Suprapubic skin (tissue), 4 donors: ENCODE measurements at places on chromosomes 12 and 14. TPM values are rescaled to one million over a fixed set of nuclear protein-coding genes. Genes with fewer than 3 reads are reported as not detected.
A peak's percentile ranks its signal among the peaks of the same experiment; 100 is the strongest.

Gene C12orf50
- not detected for total RNA-seq

Gene WDR20
- total RNA-seq = 33.0 TPM

DNA sequence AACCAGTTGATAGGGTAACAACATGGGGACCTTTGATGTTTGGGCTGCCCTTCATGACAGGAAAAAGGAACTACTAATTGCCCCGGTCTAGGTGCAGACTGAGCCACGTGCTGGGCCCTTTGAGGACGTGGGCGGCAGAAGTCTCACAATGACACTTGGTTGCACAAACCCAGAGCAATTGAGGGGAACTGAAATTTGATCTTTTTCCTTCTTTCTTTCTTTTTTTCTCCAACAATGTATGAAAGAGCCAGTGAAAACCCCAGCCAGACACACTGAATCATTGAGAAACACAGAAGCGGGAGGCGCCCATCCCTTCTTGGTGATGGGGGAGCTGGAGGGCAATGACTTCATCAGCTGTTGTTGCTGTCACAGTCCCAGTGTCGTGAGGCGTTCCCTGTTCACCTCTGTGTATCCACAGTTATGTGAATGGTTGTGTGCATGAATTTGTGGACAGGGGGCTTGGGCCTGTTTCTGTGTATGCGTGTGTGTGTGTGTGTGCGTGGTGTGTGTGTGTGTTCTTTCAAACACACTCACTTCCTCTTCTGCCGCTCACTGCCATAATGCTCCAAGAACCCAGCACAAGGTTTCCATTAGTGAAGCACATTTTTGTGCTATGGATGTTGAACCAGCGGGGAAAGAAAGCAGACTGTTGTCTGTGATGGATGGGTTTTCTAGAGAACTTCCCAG lies 137.5 kb upstream of the CCND2 start:
- DNase-seq = peak; percentile 67

DNA sequence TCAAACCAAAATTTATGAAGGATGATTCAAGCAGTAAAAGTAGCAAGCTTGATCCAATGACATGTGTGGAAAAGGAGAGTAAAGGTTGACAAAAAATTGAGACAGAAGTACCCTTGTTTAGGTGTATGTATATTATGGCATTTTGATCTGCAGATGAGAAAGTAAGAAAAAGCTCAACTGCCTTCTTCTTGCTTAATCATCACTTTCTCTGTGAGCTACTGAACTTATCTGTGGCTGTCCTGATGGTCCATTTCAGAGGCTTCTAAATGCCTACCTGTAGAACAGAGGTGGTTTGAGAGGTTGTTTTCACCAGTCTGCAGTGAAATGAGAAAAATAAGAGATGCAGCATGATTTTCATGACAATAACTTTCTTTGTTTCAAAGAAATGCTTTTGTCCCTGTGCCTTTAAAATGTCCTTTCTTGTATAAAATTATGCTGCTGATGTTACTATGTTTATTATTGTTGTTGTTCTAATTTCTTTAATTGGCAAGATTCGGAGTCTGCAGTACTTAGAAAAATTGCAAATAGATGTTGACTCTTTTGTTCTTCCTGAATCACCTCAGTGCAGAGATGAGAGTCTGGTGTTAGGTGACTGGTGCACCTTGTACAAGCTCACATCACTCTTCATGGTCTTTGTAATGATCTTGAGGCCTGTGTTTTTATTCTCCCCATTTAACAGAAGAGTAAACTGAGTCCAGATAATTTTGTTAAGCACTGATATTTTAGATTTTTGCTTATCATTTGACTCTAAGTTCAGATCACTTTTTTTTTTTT lies 821.9 kb downstream of the VRK1 start:
- DNase-seq = no peak

- DNase-seq = no peak
Measured at GRCh38 chr12:42588524-42589464, 752 bp downstream of the PRICKLE1 start.

GRCh38 chr12:47124451-47124850 lies 44.7 kb upstream of the AMIGO2 start:
- no peak for DNase-seq

DNA sequence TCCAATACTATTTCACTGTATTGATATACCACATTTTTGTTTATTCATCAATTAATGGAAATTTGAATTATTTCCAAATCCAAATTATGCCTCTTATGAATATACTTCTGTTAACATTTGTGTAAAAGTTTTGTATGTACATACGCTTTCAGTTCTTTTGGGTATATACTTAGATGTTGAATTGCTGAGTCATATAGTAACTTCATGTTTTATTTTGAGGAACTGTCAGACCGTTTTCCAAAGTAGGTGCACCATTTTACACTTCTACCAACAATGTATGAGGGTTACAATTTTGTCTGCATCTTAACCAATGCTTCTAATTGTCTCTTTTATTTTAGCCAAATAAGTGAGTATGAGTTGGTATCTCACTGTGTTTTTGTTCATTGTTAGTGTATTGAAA lies 10.2 kb upstream of the CCER1 start:
- DNase-seq = no peak

Gene PTPRQ
- total RNA-seq = 0.47 TPM

GRCh38 chr14:39988939-39989338 lies 556.7 kb upstream of the FBXO33 start:
- no peak for DNase-seq

Gene ALDH6A1
- total RNA-seq = 21.9 TPM

GRCh38 chr14:87901652-87902051 lies 91.3 kb downstream of the GALC start:
- DNase-seq = no peak

- DNase-seq = no peak
Measured at GRCh38 chr14:67429510-67430205, 17.7 kb upstream of the PLEK2 start.

GRCh38 chr12:46503637-46504175 lies 131.1 kb upstream of the SLC38A2 start:
- DNase-seq = no peak

DNA sequence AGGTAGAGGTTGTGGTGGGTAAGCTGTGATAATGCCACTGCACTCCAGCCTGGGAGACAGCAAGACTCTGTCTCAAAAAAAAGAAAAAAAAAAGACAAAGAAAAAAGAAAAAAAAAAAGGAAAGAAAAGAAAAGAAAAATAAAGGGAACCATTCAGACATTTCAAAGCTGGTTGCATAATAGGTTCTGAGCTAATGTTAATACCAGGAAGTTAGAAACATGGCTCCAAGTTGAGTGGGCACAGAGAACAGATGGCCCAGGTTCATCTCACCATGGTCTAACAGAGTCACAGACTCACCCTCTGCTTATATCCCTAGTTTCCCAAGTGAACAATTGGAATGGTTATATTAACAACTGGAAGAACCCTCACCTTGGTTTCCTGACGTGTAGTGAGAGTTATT lies 17.4 kb upstream of the ZDHHC17 start:
- DNase-seq = no peak

- DNase-seq = no peak
Measured at GRCh38 chr12:120853188-120853587, 51.0 kb downstream of the SPPL3 start.

- no peak for DNase-seq
Measured at GRCh38 chr12:44118946-44119345, 283.1 kb downstream of the TMEM117 start.

DNA sequence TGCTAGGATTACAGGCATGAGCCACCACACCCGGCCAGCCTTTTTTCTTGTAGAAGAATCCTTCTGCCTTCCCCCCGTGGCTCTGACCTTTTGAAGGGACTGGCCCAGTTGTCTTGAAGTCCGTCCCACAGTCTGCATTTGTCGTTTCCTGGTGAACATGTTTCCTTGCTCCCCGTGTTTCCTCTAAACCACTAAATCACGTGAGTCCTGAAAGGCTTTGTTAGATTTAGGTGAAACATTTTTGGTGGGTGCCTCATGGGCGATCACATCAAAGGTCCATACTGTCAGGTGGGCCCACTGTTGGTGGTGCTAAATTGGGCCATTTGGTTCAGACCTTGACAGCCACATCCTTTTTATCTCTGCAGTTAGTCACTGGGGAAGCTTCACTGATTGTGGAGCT lies 26.3 kb downstream of the MLXIP start:
- DNase-seq = no peak

Gene PLEKHG7
- not detected for total RNA-seq

Gene ANKRD33
- total RNA-seq = not detected

Gene CLEC4E
- not detected for total RNA-seq

GRCh38 chr14:58160561-58160960 lies 8.5 kb upstream of the ARMH4 start:
- DNase-seq = no peak

Gene FLRT2
- 41.4 TPM for total RNA-seq

GRCh38 chr12:130982565-130983225 lies 29.0 kb downstream of the ADGRD1 start:
- peak; percentile 47 for DNase-seq
